CD4-positive, alpha-beta T cell treated with Interleukin-2 at 100 ng/mL for 4 hours (primary cell): ENCODE measurements at places on chromosomes 12 and 14.

DNA sequence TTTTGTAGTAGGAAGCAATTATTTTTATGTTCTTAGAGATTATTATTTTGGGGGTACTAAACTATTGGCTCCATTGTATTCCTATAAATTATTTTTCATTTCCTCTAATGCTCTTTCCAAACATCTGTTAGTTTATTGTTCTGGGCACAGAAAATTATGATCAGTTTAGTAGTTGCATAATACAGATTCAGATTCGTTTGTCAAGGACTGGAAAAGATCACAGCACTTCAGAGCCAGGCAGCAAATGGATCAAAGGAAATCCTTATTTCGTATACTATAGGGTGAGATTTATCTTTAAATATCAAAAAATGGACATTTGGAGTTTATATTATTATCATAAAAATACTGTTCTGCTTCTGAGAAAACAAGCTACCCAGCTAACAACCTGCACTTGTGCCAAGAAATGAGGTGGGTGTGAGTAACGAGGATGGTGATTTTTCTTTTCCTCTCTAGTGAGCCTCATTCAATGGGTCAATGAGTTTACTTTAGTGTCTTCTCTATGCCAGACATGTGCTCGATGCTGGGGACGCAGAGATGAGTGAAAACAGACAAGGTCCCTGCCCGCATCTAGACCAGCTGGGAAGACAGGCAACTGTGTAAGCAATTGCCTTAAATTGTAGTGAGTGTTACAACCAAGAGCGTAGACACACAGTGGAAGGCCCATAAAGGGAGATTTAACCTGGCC is 208.6 kb upstream of the PLXNC1 start:
- DNase-seq = no peak

DNA sequence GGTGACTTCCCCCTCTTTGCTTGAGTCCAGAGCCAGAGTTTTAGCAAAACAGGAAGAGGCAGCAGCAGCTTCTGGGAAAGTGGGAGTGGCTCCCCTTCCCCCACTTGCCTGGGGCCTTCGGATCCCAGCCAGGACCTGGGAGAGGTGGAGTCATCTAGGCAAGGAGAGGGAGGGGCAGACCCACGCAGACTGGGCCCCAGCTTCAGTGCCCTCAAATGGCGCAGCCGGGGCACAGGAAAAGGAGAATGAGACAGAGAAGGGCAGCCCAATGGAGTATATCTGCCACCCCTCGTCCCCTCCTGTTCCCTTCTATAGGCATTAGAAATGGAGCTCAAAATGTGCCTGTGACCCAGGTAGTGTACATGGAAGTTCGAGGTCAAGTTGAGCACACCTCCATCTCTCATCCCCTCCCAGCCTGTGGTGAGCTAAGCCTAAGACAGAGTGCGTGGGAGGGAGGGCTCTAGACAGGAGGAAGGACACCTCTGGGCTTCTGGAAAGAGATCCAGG is 9.3 kb upstream of the HDAC7 start:
- DNase-seq = no peak

DNA sequence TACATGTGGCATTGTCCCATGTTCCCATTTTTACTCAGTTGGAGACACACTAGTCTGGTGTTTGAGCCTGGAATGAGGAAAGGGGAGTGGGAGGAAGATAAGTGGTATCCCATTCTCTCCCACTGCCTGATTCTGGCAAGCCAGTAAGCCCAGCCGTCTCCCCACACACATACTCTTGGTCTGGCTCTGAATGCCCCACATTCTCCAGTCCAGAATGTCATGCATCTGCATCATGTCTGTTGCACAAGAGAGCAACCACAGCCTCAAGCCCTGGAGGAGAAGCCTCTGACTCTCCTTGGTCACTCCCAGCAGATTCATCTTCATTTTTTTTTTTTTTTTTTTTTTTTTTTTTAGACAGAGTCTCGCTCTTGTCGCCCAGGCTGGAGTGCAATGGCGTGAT is 48.0 kb downstream of the DRAM1 start:
- no peak for DNase-seq

GRCh38 chr14:98766818-98767217 is 505.2 kb downstream of the BCL11B start:
- DNase-seq = no peak

GRCh38 chr12:24993793-24994192 is 44.9 kb upstream of the BCAT1 start:
- DNase-seq = no peak
